ENCODE measurements at places on chromosomes 6 and 20.

DNA sequence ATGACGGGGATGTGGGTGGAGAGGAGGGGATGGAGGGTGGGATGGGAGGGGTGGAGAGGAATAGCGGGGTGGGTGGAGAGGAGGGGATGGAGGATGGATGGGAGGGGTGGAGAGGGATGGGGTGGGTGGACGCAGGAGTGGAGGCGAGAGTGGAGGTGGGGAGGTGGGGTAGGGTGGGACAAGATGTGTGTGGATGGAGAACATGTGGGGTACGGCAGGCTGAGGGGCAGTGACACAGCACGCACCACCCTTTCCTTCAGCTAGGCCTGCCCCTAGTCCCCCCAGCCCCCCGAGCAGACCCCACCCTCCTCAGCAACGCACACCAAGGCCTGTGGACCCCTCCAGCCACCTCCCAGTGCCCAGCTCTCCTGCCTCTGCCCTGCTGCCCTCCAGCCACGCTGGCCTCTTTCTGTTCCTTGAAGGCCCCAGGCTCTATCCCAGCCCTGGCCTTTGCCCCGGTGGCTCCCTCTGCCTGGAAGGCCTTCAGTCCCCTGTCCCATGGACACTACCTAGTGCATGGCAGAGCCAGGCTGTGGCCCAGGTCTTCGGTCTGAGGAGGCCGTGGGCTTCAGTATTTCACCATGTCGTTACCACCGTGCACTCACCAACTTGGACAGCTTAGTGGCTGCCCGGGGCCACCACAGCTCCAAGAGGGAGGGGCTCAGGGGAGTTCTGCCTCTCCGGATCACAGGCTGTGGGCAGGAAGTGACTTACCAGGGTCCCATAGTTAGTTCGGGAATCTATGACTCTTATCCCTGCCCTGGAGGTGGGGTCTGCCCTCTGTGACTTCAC, 78.4 kb upstream of the PMEPA1 start:
- no peak for DNase-seq

- no peak for DNase-seq
Observed at GRCh38 chr6:135322427-135323201, 141.5 kb downstream of the MYB start.

GRCh38 chr6:54214286-54214685, 94.0 kb upstream of the TINAG start:
- DNase-seq, result no peak

- DNase-seq, result no peak
Observed at GRCh38 chr6:107550241-107550840, 60.4 kb downstream of the SOBP start.

- no peak for DNase-seq
Observed at GRCh38 chr6:100281471-100281901, 183.2 kb downstream of the SIM1 start.

DNA sequence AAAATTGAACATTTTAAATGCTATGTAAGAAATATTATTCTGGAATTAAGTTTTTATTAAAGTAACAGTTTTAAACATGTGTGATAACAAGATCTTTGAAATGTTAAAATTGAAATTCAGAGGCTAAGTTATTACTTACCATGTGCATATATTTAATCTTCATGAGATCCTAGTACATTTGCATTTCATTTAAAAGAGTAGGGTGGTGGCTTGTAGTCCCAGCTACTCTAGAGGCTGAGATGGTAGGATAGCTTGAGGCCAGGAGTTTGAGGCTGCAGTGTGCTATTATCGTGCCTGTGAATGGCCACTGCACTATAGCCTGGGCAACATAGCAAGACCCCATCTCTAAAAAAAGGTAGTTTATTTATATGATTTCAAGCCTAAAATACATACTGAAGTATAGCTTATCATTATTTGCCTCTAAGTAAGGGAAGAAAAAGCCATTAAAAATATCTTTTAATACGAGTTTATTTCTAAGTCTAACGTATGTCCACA, 3.0 kb downstream of the CCR6 start:
- no peak for DNase-seq

DNA sequence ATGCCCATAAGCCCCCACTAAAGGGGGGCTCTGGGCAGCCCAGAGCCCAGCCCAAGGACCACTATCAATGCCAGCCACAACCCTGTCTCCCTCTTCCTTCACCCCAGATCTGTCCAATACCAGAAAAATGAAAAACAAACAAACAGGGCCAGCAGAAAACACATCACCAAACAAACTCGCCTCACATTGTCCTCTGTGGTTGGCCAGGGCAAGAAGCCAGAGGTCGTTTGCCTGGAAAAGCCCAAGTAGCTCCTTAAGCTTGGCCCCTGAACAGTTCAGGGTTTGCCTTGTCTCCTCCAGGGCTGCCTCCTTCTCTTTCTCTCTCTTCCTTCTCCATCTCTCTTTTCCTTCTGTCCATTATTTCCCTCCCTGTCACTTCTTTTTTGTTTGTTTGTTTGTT, 10.1 kb upstream of the SCUBE3 start:
- peak; percentile 50 for DNase-seq

DNA sequence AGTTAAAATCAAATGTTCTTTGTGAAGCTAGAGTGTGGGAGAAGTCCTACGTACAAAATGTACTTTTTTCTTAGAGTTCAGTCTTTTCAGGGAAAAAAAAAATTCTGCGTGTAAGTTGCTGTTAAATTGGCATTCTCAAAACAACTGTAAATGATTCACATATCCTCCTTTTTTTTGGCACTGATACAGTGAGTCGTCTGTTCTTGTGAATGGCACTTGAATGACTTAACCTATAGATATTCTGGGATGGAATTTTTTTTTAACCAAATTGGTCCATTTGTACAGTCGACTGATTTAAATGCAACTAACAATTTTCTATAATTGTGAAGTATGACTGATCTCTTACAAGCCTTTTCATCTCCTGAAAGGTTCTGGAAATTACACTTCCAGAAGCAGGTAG, 5.5 kb upstream of the JAG1 start:
- DNase-seq, result no peak

GRCh38 chr20:17710379-17711266, 10.9 kb downstream of the BANF2 start:
- DNase-seq, result no peak
